ENCODE measurements at places on chromosomes 6 and 20. TPM values are rescaled to one million over a fixed set of nuclear protein-coding genes. Genes with fewer than 3 reads are reported as not detected.
A peak's percentile ranks its signal among the peaks of the same experiment; 100 is the strongest.

CDH26 gene
- 0.05 TPM for polyA plus RNA-seq

- DNase-seq = no peak
Observed at GRCh38 chr20:51058017-51058416, 35.1 kb upstream of the KCNG1 start.

DNA sequence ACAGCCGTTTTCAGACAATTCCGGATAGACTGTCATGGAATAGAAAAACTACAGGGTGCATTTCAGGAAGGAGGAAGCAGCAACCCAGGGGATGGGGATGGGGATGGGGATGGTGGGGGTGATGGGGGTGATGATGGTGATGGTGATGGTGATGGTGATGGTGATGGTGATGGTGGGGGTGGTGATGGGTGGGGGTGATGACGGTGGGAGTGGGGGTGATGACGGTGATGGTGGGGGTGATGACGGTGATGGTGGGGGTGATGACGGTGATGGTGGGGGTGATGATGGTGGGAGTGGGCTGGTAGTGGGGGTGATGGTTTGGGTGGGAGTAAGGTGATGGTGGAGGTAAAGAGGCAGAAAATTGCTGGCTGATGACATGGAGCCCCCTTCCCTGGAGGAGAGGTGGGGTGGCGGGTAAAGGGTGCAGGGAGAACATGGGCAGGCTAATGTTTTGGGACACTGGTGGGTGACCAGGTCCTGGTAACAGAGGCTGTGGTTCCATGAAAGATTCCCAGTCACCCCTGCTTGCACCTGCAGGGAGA, 17.5 kb downstream of the LAMA5 start:
- DNase-seq = no peak

DNA sequence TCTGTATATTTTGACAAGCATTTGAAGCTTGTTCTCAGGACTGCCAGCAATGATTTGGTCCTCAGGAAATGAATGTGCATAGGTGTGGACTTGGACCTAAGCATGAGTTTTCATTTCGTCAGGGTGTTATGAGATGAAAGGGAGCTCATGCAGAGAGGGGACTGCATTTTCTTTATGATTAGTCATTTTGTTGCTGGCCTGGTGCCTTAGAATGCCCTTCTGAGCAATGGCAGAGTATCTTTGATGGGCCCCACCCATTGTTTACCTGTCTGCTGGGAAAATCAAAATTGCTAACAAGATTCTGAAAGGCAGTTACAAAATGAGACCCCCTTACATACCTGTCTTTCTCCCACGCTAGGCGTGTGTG, 51.5 kb upstream of the MTHFD1L start:
- no peak for DNase-seq

DNA sequence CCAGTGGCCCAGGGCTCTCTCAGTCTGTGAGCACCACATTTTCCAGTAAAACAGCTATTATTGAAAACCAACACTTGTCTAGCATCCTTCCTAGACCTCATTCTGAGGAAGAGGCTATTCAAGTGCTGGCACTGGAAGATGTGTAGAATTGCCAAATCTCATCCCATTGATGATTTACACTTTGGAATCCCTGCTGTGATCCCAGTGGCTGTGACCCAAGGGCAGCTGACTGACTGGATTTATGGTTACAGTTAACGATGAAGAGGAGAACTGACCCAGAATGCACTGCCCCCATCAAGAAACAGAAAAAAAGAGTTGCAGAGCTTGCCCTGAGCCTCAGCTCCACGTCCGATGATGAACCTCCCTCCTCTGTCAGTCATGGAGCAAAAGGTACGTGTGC, 2.4 kb downstream of the CMTR1 start:
- DNase-seq = no peak

DNA sequence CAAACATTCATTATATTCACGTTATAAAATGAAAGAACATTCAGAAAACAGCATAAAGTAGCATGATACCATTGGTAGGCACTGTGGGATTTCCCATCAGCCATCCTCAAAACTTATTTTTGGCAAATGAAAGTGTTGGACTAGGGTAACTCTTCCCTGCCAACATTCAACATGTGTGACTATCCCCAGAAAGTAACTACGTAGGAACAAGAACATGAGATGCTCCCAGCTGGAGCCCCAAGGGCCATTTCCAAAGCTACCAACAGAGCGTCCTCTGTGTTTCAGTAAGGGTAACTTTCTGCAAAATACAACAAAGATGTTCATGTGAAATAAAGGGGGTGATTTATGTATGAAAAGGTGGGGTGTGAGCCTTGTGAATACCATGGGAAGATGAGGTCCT, 28.4 kb upstream of the PTPN1 start:
- no peak for DNase-seq

GRCh38 chr6:129744880-129745237, 34.9 kb upstream of the ARHGAP18 start:
- DNase-seq = no peak

F13A1 gene
- polyA plus RNA-seq = not detected

DNA sequence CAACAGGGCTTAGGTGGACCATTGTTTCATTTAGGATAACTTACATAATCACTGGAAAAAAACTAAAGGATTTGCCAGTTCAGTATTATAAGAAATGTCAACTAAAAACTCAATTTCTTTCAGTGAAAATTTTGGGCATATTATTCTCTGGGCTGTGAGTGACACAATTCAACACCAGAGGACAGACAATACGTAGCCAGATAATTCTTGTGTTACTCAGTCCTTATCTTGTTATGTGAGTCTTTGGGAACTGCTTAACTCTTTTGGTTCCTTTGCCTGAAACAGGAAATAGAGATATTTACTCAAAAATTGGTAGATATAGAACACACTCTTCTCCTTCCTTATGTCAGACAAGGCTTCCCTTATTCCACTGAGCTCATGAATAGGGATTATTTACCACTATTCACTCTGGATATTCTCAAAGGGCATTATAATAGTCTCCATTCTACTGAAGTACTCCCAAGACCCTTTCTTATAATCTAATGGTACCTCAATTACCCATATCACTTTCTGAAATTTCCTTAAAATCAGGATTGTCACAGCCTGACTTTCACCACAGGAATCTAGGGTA, 4.9 kb upstream of the BEND6 start:
- no peak for DNase-seq

DNA sequence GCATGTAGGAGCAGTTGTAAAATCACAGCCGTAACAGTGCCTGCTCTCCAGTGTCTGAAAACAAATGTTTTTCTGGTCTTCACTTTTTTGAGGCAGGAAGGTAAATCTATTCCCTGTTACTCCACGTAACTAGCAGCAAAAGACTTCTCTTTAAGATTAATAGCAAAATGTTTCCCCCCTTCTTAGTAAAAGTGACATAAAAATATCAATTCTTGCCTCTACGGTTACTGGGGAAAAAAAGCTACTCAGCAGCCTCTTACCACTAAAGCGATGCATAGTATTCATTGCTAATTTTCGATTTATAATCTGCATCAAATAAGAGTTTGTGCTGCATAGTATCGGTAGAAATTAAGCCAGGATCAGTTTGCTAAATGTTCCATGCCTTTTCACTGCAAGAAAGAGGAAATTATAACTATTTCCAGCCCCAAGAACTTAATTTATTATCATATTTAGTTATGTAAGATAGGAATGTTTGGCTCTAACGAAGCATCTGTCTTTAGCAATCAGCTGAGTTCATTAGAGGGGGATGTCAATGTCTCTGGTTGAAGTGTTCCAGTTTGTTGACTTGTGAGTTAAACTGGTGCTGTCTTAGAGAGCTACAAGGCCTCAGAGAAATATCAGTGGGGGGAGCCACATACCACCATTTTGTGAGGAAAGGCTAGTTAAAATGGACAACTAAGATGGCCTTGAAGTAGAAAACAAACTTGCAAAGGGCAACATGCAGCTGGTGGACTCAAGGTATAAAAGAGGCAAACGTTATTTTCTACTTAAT, 617 bp upstream of the TSPYL1 start:
- no peak for DNase-seq

DNA sequence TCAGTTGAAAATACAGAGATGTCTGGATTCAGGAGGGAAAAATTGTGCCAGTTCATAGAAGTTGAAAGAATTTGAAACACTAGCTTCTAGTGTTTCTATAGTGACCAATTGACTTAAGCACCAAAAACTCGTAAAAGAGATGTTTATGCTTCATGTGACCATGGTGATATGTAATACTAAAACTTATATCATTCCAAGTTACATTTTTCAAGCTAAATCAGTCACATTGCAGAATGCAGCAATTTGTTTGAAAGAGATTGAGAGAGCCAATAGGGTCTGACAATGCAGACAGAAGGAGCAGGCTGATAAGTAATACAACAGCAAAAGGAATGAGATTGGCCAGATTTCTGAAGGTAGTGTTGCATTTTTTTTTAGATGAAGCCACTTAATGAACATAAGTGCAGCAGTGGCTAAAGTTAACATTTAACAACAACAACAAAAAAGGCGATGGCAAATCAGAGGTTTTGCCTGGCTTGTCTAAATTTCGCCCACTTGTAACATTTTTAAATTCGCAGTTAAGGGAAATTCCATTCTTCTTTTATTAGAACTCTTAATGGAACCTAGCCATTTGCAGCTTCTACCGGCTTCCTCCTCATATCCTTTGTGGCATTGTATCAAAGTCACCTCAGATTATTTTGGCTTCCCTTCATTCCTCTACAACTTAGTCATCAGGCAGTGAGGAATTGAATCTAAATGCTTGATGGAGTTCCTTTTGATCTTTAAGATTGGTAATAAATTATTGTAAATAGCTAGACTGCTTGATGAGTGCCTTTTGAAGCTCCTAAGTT, 484.0 kb upstream of the SOX4 start:
- no peak for DNase-seq

NCOA6 gene
- polyA plus RNA-seq = 15.6 TPM

GRCh38 chr20:6663751-6664388, 103.6 kb upstream of the BMP2 start:
- DNase-seq = no peak

DNA sequence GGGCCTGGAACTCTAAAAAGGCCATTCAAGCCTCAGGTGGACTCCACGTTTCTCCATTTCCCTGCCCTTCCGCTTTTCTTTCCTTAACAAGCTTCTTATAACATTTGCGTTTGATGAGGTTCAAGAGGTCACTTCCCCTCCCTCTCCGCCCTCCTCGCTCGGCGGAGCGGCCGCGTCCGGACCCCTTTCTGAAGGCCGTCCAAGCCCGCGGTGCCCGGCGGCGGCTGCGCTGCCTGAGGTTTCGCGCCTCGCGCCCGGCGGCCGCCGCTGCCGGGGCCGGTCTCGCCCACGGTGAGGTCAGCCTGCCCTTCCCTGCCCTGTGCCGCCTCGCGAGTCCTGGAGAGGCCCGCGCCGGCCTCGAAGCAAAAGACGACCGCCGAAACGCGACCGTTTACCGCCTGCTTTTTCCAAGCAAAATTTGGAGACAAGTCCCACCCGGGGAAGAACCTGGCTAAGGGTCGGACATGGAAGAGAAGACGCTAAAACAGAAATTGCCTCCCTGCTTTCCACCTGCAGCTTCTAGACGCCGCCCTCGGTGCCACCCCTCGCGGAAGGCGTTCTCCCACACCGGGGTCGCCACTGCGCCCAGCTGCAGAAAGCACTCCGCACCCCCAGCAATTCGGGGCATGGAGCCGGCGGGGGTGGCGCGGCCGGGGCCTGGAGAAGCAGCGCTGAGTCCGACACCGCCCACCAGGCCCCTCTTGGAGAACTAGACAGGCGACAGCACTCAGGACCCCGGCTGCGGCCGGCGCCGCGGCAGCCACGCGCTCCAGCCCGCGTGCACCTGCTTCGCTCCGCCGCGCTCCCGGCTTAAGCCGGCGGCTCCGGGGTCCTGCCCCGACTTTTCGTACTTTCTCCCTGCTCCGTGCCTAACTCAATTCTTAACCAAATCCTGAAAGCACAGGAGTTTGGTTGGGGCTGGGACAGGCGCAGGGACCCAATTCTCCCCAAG, 11.0 kb upstream of the FOXF2 start:
- no peak for DNase-seq

GRCh38 chr6:91081452-91082067, 494.7 kb upstream of the MAP3K7 start:
- DNase-seq = peak; percentile 13

OOEP gene
- not detected for polyA plus RNA-seq

BCAS1 gene
- not detected for polyA plus RNA-seq

SULF2 gene
- 1.5 TPM for polyA plus RNA-seq

DNA sequence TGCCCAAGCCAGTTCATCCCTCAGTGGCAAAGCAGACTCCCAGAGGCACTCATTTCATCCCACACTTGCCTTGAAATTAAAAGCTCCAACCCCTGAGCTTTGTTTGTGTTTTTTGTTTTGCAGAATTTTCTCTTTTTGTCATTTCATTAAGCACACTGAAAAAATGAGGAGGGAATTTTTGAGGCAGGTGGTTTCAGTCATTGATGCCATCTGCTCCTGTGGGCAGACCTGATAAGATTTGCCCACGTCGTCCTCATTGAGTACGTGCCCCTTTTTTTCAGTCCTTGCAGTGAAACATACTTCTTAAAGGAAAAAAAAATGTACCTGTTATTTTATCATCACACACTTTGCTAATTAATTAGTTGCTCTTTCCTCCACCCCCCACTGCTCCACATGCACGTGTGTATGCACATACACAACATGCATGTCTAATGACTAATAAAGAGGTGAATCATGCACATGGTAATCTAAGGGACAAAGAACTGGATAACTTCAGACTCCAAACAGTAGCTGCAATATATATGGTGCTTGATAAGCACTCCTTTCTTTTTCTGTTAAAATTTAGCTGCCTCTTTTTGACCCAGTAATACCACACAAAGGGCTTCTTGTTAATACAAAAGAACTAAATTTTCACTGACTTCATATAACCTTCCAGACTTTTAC, 102.1 kb upstream of the TMEM181 start:
- no peak for DNase-seq

BPIFB2 gene
- polyA plus RNA-seq = not detected

DNA sequence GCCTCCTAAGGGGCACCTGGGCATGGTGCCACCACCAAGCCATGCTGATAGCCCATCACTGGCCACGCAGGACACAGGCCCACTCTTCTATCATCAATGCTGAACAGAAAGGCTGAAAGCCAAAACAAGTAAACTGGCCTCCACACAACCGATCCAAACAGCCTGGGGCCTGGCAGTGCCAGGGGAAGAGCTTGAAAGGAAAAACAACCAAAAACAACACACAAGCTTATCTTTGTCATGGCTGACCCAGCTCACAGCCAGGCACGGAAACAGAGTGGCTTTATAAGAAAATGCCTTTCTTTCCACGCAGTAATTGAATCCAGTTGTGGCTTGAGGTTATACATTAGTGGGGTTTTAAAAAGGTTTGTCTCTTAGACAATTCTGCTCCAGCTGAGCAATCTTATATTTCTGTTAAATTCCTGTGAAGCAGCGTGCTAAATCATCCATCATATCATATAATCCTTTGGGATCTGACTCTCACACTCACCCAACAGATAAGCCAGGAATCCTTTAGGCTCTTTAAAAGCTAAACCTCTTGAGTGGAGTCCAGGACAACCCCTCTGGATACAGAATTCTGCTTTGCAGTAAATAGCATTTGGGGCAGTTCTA, 65.4 kb upstream of the SLC22A16 start:
- no peak for DNase-seq

CCDC170 gene
- 1.9 TPM for polyA plus RNA-seq

JAG1 gene
- 13.5 TPM for polyA plus RNA-seq

LTA gene
- not detected for polyA plus RNA-seq

DNA sequence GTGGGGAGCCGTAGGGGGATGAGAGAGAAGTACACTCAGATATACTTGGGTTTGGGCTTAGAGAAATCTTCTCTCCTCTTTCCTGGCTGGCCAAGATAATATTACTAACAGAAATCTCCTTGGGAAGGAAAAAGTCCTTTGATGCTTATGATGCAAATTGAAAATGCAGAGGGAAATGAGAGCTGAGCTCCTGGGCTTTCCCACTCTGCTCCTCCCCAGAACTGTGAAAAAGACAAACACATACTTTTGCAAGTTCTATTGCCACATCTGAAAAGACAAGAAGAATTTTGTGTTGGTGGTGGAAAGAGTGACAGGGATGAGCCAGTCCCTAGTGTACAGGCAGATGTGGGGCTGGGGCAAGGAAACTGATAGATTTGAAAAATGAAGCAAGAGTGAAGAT, 185.9 kb downstream of the ANKRD60 start:
- DNase-seq = no peak

GPLD1 gene
- 0.04 TPM for polyA plus RNA-seq
